ENCODE measurements at places on chromosomes 6 and 20. TPM values are rescaled to one million over a fixed set of nuclear protein-coding genes. Genes with fewer than 3 reads are reported as not detected.

NSFL1C gene
- 23.1 TPM for total RNA-seq

DNA sequence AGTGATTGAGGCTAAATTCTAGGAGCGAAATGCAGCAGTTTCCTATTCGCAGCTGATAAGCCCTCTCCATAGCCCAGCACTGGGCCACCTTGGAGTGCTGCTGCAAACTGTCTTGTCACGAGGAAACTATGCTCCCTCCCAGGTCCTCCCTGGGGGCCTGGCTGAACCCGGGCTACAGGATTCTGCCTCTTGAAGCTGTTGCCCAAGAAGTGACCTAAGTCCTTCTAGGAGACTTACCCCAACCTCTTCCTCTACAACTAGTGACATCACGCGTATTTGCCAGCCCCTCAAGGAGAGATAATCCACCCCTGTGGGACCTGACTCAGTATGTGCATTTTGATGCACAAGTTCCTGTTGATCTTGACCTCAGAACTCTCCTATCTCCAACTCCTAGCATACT, 26.5 kb upstream of the ZFAND3 start:
- DNase-seq: no peak

DNA sequence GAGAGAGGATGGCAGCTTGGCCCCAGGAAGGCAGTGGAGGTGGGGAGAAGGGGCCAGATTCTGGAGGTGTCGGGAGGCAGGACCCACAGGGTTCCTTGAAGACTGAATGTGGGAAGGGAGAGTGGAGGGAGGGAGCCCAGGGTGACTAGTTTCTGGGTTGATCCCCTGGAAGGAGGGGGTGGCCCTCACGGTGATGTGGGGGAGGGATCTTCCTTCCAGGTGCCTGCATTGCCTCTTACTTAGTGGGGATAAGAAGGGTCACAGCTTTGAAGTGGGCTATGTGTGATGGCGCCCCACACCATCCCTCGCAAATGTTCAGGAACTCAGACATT, 26.7 kb downstream of the VSTM2L start:
- DNase-seq: no peak

MYMX gene
- 4.2 TPM for total RNA-seq

TPBG gene
- 10.9 TPM for total RNA-seq

- DNase-seq: peak; percentile 13
Observed at GRCh38 chr6:46014511-46015118, 1.0 kb downstream of the CLIC5 start.

Measured in body of pancreas (tissue), 4 donors.